Purkinje cell (primary cell): ENCODE measurements at places on chromosomes 1 and 21. TPM values are rescaled to one million over a fixed set of nuclear protein-coding genes. Genes with fewer than 3 reads are reported as not detected.

Gene KCNE2
- polyA plus RNA-seq, result 0.31 TPM in 1 of 2 replicates, not detected in the other

Gene TTLL7
- polyA plus RNA-seq, result 45.7 and 47.7 TPM in 2 replicates

Gene ADAM30
- polyA plus RNA-seq, result not detected in 2 replicates

Gene C1QC
- polyA plus RNA-seq, result 0.56 TPM in 1 of 2 replicates, not detected in the other

Gene C4BPA
- polyA plus RNA-seq, result 0.11 TPM in 1 of 2 replicates, not detected in the other

Gene CD48
- not detected in 2 replicates for polyA plus RNA-seq

Gene KLHDC9
- 8.0 and 17.1 TPM in 2 replicates for polyA plus RNA-seq

Gene PTGS2
- 0.13 TPM in 1 of 2 replicates, not detected in the other for polyA plus RNA-seq

Gene ADAMTSL4
- polyA plus RNA-seq, result not detected in 2 replicates

Gene CYP4B1
- not detected in 2 replicates for polyA plus RNA-seq

Gene LCE4A
- not detected in 2 replicates for polyA plus RNA-seq

Gene DLGAP3
- polyA plus RNA-seq, result 0.28 TPM in 1 of 2 replicates, not detected in the other

Gene ADORA3
- 0.49 TPM in 1 of 2 replicates, not detected in the other for polyA plus RNA-seq

Gene CTPS1
- 22.7 and 25.4 TPM in 2 replicates for polyA plus RNA-seq
